Activated CD4-positive, alpha-beta T cell treated with anti-CD3 and anti-CD28 coated beads, Interleukin-2, amount 50 U/mL, for 4 hours (primary cell): ENCODE measurements at places on chromosomes 12 and 14.

DNA sequence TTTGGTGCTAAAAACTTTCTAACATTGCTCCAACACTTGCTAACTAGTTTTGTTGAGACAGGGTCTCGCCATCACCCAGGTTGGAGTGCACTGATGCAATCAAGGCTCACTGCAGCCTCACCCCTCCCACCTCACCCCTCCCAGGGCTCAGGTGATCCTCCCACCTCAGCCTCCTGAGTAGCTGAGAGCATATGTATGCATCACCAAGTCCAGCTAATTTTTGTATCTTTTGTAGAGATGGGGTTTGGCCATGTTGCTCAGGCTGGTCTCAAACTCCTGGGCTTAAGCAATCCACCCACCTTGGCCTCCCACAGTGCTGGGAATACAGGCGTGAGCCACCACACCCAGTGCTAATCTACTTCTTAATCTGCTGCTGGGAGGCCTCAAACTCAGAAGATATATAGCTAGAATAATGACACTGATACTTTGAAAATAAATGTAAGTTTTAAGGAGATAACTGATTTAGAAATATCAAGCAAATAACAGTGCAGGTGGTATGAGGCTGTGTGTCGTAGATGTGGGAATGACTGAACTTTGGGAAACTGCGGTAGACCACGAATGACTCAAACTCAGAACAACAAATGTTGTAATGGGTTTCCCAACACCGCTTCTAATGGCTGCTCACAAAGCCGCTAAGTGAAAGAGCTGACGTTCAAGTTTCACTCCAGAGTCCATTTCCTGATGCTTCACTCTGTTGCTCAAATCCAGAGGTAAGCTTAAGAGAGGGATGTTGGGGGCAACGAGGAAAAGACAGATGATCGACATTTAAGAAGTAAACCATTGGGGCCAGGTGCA is 10.0 kb downstream of the TMCC3 start:
- no peak for DNase-seq

DNA sequence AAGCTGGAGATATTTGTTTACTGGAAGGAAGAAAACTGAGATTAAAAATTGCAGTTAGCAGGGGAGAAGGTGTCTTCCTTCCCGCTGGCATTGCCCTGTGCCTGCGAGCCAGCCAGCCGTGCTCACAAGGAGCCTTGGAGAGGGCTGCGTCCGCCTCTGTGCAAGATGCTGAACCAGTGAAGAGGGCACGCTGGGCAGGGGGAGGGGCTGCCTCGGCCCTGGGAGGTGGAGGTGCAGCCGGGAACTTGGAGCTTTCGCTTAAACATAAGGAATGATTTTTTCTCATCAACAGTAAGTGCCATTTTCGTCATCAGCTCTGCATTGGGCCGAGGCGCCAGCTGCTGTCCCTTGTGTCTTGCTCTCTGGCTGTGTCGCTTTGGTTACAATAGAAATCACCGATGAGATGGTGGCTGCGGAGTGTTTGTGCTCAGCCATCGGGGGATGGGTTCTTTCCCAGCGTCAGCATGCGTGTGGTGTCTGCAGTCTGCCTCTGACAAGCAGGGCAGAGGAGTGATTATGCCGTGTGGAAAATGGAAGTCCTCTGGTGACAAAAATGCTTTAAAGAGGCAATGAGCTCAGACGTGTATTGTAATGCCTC is 97.3 kb downstream of the ESR2 start:
- DNase-seq = no peak

GRCh38 chr12:4356041-4356327 is 23.5 kb downstream of the FGF23 start:
- peak; percentile 18 for DNase-seq

- DNase-seq = no peak
Measured at GRCh38 chr14:80629606-80630005, 311.9 kb downstream of the CEP128 start.

GRCh38 chr12:45244561-45245343 is 28.9 kb downstream of the ANO6 start:
- DNase-seq = no peak

- DNase-seq = no peak
Measured at GRCh38 chr14:101217616-101218371, 314.3 kb upstream of the RTL1 start.

DNA sequence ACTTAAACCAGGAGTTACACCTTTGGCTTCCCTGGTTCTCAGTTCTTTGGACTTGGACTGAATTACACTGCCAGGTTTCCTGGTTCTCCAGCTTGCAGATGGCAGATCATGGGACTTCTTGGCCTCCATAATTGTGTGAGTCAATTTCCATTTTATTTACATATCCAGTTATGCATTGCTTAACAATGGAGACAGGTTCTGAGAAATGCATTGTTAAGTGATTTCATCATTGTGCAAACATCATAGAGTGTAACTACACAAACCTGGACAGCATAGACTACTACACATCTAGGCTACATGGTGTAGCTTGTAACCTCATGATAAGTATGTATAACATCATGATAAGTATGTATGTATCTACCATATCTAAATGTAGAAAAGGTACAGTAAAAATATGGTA is 276.1 kb upstream of the BTG1 start:
- no peak for DNase-seq

DNA sequence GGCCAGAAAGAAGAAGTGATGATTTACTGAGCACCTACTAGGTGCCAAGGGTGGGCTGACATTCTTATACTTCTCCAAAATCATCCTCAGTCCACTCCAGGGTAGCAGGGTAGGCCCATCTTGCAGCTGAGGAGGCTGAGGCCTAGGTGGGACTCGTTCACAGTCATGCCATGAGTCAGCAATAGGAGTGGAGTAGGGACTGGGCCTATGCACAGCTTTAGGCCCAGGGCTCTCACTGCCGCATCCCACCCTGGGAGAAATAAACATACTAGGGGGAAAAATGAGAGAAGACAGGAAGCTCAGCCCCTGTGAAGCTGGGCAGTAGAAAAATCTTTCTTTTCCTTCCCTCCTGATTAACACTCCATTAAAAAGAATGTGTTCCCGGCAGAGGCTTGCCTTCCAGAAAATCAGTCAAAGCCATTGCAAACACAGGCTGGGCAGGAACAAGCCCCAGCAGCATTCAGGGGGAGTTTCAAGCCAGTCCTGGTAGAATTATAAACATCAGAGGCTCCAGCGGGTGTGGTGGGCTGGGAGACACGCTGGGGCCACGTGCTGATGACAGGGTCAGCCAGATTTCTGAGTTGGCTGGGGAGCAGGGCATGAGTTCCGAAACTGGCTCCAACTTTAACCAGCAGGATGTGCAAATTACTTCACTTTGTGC is 1.8 kb downstream of the HSPB8 start:
- no peak for DNase-seq

DNA sequence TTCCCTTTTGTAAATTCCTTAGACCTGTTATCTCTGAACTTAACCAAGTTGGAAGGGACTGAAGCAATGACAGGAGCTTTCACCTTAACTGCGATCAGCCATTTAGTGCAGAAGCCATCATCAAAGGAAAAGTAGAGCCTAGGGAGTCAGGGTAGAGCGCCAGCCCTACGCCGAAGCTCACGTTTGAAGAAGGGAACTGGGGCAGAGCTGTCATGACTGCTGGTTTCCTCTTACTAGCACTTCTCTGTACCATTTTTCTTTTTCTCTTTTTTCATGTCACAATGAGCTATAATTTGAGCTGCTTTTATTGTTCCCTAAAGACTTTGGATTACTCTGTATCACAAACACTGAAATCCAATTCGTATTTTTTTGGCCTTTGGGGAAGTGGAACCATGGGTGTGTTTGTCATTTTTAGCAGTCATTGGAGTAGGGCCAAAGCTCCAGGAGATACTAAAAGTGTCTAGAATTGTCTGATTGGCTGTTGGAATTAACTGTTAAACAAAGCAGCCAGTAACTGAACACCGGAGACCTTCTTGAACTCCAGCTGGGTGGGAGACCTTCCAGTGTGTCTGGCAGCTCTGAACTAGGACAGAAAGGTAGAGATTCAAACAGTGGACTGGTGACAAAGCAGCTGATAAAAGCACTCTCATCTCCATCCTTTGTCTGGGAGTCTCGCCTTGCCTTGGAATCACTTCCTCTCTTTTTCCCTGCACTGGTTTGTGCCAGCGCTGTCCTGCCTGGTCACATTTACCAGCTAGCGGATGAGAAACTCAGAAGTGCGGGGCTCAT is 9.1 kb downstream of the MTRFR start:
- no peak for DNase-seq

GRCh38 chr14:24334431-24335291 is at the start of gene ADCY4:
TSS of gene ADCY4 (minus strand) at chr14:24335071. CDS start at chr14:24334652, 419 bp downstream.
- DNase-seq = no peak

DNA sequence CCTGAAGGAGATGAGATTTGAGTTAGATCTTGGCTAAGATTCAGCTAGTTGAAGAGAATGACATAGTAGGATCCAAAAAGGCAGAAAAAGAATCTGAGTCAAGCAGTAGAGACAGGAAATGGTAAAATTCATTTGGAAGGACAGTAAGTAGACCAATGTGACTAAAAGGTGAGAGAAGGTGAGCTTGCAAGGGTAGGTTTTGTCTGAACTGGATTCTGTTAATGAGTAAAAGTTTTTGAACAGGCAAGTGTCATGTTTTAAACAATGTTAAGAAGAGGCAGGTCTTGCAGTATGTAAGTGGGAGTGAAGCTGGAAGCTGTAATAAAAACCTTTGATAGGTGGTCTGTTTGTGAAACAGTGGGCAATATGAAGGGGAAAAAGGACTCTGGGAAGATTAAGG is 58.6 kb downstream of the ACSS3 start:
- DNase-seq = no peak

DNA sequence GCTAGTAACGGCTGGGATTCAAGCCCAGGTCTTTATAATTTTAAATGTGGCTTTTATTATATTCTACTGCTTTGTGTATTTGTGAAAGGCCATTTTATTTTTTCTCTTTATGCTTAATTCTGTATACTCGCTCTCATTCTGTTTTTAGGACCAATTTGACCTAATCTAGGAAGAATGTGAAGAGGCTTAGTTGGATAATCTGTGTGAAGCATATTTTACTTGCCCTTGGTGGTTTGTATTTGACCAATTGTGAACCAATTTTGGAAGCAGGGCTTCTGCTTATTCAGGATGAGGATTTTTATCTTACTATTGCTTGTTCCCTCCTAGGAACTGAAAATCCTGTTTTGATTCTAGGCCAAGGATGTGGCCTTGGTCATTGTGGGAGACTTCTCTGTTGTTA is 113.1 kb downstream of the TTC6 start:
- no peak for DNase-seq

- no peak for DNase-seq
Measured at GRCh38 chr12:4849115-4849541, 60.6 kb upstream of the KCNA1 start.

GRCh38 chr12:40986001-40986400 is 202.1 kb upstream of the PDZRN4 start:
- DNase-seq = no peak

GRCh38 chr14:93994919-93995682 is 2.0 kb upstream of the CCDC197 start:
- peak; percentile 42 for DNase-seq

DNA sequence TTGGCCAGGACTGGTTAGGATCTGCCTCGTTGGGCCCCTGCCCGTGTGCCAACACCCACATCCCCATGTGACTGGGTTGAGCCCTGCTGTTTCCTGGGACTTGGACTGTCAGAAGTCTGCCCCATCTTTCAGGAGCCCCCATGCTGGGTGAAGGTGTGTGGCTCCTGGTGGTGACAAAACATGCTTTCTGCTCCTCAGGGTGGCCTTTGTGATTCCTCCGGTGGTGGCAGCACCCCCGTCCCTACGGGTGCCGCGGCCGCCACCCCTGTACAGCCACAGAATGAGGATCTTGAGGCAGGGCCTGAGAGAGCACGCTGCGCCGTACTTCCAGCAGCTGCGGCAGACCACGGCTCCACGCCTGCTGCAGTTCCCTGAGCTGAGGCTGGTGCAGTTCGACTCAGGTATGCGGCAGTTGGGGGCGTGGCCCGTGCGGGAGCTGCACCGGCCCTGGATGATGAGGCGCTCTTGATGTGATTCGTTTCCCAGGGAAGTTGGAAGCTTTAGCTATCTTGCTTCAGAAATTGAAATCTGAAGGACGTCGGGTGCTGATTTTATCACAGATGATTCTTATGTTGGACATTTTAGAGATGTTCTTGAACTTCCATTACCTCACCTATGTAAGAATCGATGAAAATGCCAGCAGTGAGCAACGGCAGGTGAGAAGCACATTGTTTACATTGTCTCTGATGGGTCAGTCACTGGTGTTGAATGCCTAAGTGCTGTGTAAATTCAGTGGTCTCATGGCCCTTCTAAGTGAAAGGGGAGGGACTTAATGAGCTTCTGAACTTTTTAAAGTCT is 80.0 kb downstream of the EP400 start:
- DNase-seq = no peak

DNA sequence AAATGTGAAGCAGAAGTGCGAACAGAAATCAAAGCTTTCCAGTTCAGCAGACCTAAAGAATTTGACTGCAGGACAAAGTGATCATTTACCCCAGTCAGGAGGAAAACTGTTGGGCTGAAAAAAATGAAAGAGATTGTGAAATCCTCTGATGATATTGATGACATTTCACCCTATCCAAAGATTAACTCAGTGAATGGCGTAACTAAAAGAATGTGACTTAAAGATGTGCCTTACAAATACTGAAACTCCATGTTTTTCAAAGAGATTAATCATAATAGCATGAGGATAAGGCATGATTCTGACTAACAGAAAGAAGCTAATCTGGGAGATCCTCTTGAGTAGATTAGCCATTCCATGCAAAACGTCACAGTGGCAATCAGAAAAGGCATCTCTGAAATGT is 225.6 kb downstream of the DUSP6 start:
- no peak for DNase-seq

DNA sequence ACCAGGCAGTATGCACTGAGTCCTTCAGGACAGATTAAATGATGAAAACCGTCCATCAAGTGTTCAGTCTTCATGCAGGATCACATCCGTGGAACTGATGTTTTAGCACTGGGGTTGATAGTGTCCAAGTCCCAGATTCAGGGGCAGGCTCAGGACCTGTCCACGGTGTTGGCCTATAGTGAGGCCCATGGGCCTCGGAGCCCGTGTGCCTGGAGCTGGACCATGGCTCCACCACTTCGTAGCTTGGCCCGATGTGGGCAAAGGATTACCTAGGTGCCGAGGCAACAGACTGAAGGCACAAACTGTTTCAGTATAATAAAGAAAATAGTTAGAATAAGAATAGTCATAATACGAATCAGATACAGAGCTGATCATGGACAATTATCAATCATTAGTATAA is 41.8 kb downstream of the DDX51 start:
- no peak for DNase-seq

- no peak for DNase-seq
Measured at GRCh38 chr14:92398888-92399636, 76.1 kb downstream of the SLC24A4 start.

GRCh38 chr12:121791671-121792551 is 1.6 kb downstream of the RHOF start:
- no peak for DNase-seq

DNA sequence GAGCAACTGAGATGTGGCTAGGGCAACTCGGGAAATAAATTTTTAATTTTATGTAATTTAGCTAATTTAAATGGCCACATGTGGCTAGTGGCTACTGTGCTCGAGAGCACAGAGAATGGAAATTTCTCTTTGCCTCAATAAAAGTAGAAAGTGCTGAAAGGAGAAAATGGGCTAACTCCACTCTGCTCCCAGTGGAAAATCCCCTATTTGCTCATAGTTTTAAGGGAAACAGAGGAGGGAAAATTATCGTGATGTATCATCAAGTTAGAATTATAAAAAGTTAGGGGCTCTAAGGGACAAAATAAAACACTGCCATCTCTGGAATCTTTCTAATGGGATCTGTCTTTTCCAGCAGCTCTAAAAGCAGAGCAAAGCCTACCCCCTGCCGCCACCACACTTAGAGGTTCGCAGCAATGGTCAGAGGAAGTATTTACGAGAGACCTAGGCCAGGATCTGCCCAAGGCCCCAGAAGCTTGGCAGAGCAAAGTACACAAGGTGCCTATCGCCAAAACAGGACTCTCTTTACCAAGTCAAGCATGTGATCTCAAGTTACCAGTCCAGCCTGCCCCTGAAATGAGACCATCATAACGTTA is 220.7 kb downstream of the PPM1H start:
- no peak for DNase-seq
